Retina (tissue), 1 donor: ENCODE measurements at places on chromosomes 13 and 19.

DNA sequence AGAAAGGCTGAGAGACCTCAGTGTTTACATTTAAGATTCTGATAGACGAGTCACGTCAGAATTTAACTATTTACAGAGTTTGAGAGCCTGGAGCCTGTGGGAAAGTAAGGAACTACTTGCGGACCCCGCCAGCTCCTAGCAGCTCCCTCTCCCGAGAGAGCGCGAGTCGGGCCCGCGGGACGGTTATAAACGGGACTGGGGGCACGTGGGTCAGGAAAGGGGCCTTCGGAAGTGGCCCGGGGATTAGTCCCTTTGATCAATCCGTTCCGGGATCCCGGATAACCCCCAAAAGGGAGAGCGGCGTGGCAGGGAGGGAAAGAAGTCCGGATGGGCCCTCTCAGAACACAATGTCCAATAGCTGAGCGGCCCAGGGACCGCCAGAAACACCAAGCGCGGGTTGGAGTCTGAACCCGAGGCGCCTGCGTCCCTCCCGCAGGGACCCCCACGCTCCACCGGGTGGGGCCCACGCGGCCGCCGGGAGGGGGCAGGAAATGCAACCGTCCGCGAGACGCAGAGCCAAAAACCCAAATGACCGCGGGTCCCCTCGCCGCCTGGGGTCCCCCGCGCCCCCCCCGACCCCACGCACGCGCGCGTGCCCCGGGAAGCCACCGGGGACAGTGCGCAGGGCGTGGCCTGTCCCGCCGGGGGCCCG is 3.6 kb downstream of the ZIC5 start:
- peak; percentile 87 for DNase-seq

DNA sequence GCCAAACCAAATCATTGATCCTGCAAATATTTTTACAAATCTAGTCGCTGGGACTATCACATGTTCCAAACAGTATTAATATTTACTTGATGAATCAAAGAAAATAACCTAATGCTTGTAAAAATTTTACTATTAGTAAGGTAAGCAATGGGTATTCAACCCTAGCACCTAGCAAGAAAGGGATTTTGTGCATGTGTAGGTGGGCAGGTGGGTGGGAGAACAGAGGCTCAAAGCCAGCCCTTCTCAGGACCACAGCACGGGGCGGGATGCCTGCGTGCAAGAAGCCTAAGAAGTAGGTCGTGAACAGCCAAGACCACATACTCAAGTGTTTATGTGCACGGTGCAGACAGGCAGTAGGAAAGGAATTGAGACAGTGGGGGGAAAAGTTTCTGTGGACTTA is 26.6 kb downstream of the DOCK9 start:
- DNase-seq, result no peak

- DNase-seq, result no peak
Measured at GRCh38 chr19:5628919-5629481, 6.1 kb downstream of the SAFB start.

DNA sequence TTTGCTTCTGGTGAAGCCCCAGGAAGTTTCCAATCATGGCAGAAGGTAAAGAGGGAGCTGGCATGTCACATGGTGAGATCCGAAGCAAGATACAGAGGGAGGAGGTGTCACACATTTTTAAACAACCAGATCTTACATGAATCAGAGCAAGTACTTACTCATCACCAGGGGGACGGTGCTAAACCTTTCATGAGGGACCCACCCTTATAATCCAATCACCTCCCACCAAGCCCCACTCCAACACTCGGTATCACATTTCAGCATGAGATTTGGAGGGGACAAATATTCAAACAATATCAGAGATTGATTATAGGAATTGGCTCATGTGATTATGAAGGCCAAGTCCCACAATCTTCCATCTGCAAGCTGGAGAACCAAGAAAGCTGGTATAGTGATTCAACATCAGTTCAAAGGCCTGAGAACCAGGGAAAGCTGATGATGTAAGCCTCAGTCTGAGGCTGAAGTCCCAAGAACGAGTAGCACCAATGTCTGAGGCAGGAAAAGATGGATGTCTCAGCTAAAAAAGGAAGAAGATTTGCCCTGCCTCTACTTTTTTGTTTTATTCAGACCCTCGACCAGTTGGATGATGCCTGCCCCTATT is 58.6 kb upstream of the WDFY2 start:
- DNase-seq, result no peak

DNA sequence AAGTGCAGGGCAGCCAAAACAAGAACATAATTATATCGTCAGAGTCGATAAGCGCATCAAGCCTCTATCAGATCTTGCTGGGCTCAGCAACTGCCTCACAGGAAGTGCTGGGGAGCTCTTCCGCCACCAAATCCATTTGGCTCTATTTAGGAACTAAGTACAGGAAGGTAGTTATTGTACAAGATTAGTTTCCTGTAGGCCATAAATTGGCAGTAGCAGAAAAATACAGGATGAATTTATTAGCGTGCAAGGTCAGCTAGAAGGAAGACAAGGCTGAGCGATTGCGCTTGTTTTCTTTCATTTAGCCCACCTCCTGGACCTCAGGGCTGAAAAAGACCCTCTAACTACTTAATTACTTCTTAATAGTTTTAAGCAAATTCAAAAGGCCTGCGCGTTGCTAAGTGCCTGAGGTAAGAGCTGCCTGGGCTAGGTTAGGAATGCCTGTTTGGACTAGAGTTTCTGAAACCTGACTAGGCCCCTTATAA is 118.5 kb downstream of the IRS2 start:
- DNase-seq, result no peak
